ENCODE measurements at places on chromosomes 3 and 15.

GRCh38 chr3:8443829-8444791, 57.5 kb upstream of the LMCD1 start:
- DNase-seq = peak; percentile 98

DNA sequence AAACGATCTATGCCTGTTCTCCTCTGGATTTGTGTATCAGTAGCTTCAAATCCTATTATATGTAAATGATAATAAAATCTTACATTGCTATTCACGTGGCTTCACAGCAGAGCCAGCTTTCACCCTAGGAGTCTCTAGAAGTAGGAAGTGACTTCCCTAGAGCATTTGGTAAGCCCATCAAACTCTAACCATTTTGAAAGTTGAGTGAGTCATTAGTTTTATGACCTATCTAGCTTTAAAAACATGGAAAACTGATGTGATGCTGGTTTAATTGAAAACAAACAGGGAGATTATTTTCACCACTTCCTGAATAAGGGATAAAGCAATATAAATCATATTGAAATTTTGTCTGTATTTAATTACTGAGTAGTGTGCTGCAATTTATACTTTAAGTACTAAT, 275.2 kb downstream of the EPHA6 start:
- DNase-seq = no peak

- peak; percentile 47 for DNase-seq
Measured at GRCh38 chr3:134885877-134886621, 91.0 kb downstream of the EPHB1 start.

- DNase-seq = no peak
Measured at GRCh38 chr3:59996056-59996455, 946.2 kb upstream of the CFAP20DC start.

DNA sequence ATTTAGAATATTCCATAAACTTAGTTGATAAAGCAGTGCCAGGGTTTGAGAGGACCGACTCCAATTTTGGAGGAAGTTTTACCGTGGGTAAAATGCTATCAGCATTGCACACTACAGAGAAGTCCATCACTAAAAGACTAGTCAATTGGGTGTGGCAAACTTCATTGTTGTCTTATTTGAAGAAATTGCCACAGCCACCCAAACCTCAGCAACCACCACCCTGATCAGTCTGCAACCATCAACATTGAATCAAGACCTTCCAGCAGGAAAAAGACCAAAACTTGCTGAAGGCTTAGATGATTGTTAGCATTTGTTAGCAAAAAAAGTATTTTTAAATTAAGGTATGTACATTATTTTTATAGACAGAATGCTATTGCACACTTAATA, 60.5 kb downstream of the KLF13 start:
- DNase-seq = no peak

DNA sequence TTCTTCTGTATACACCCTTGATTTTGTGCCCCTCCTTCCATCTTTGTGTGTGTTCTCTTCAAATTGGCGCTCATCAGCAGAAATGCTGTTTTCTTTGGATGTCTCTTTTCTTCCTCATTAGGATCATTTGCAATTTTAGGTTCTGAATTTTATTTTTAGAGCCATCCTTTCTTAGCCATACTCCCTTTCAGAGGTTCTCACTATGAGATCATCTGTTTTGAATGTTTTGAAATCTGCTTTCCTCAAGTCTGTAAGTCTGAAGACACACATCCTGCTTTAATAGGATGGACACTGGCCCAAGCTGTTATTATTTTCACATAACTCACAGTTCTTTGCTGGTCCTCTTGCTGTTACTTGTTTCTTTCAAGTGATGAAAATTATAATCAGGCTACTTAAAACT, 124.8 kb downstream of the BDH1 start:
- DNase-seq = peak; percentile 67

GRCh38 chr3:51269466-51269865, 115.6 kb upstream of the MANF start:
- DNase-seq = no peak

GRCh38 chr3:78985981-78986380, 781.8 kb downstream of the ROBO1 start:
- no peak for DNase-seq

DNA sequence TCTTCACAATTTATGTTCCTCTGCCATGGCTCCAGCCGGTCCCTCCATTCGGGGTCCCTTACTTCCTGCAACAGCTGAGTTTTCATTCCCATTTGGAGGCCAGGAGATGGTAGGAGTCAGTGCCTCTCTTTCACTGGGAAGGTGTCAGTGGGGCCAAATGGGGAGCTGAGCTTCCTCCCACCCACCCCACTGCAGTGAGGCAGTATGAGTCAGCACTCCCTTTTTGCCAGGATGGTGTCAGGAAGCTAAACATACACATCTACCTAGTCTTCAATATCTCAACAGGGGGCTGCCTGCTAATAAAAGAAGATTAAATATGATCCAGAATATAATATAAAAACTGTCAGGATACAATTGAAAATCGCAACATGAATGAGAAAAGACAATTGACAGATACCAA, 12.7 kb upstream of the ACTC1 start:
- DNase-seq = peak; percentile 67

GRCh38 chr15:80931191-80931590, 58.4 kb downstream of the MESD start:
- no peak for DNase-seq

DNA sequence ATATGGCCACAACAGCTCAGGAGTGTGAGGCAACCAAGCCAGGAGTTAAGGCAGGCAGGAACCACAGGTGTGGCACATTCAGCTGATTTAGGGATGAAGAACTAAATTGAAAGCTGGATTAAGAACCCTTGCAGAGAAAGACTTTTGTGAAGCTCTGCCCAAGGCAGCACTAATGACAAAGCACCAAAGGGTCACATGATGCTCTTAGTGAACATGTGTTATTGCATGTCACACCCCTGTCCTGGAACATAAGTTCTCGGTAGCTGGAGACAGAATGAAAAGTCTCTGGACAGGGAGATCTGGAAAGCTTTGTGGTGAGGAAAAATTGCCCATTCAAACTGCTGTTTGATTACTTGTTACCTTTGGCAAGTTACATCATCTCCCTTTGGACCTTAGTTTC, 3.2 kb downstream of the EAF1 start:
- DNase-seq = no peak
